ENCODE measurements at places on chromosomes 6 and 20.

- no peak for DNase-seq
Measured at GRCh38 chr6:32492351-32492750, 37.7 kb downstream of the HLA-DRB5 start.

DNA sequence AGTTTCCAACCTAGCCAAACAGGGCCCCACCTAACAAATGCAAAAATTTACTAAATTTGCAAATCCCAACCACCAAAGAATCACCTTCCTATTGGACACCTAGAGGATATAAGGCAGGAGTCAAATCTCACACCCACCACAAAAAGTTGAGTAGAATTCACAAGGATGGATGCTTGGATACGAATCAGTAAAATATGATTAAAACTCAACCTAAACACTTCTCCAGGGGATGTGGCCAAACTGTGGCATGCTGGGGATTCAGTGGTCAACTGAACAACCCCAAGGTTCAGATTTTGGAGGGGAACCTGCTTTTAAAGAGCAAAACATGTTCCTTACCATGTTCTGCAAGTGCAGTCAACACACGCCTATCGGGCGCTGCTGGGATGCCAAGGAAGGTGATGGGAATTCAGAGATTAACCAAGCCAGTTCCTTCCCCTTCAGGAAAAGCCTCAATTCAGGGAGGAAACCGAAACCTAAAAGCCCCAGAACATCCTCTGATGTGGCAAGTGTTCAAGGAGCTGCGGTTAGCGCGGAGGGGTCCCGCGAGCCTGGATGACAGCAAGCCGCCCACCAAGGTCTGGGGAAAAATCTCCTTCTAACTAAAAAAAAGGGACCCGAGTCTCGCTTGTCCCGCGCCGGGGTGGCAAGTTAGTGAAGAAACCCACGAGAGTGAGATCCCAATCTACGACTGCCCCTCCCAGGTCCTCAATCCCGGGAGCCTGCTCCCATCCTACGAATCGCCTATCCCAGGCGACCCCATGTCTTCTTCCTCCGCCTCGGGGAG lies 902 bp downstream of the SAMHD1 start:
- peak; percentile 41 for DNase-seq

DNA sequence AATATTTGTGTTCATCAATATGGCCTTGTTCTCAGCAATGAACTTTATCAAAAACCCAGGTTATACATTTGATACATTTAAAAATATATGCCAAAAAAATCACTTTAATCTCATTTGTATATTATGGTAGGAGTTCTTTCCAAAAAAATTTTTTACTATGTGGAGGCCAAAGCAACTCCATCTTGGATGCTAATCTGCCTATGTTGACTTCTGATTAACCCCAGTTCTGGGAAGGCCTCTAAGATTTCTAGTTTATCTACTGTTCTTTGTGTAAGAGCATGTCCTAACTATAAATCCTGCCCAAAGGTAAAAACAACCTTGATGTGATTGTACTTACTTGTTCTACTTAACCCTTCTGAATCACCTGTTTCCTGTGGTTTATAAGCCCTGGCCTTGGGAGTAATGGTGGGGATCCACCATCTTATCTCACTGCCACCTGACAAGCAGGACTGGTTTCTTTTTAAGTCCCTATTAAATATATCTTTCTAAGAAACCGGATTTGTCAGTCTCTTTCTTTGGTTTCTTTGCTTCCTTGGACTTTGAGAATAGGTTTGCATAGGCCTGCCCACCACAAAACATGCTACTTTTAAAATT lies 46.7 kb downstream of the RNGTT start:
- no peak for DNase-seq

DNA sequence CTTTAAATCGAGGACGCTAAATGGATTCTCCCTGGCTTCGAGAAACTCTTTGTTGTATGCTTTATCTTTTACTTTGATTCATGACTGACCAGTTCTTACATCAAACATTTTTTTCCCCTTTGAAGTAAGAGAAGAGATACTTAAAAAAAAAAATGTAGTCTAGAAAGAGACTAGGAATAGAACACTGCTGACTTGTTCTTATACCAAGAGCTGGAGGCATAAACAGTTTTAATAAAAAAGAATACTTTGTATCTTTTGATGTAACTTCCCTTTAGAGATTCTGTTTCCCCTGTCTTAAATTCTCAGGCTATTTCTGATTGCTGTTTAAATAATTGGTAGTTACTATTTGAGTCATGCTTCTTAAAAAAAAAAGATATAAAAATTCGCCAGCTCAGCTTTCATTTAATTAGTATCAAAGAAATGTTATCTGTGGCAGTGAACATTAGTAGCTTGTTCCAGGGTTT lies 4.8 kb downstream of the ASXL1 start:
- no peak for DNase-seq

- no peak for DNase-seq
Measured at GRCh38 chr6:4756247-4756646, 20.0 kb upstream of the CDYL start.

All from activated naive CD4-positive, alpha-beta T cell treated with anti-CD3 and anti-CD28 coated beads for 36 hours (primary cell).